Midbrain (tissue), 1 donor: ENCODE measurements at places on chromosomes 2 and 18.

DNA sequence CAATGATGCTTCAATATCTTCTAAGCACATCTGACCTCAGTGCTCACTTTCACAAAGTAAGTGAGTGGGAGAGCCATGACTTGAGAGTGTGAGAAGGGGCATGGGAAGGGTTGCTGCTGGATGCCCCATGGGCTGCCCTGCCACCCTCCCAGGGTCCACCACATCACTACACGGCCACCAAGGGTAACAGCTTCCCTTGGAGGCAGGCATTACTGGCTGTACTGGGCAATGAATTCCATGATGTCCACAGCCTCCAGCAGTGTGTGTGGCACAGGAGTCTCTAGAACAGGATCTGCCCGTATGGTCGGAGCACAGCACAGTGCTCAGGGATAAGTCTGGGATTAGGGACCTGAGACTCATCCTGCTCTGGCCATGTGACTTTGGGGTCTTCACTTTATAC lies 481.0 kb upstream of the MYT1L start:
- DNase-seq = no peak

- DNase-seq = no peak
These were observed 26.6 kb downstream of the ZSWIM2 start for GRCh38 chr2:186822323-186822722.

DNA sequence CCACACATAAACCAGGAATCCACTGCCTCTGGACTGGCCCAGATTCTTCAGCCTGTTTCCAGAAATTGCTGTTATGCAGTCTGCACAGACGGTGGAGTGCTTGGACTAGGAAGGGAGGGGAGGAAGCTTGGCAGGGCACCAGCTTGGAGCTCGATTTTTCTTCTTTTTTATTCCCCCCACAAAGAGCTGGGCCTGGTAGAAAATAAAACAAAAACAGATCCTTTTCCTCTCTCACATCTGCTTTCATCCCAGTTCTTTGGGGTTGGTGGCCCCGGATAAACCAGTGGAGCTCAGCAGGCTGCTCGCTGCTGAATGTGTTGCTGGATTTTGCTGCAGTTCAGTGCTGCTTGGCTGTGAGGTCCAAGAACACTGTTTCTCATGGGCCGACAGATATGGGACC lies 16.0 kb downstream of the LRRTM1 start:
- peak; percentile 83 for DNase-seq

- no peak for DNase-seq
These were observed 1444.9 kb downstream of the DPP10 start for GRCh38 chr2:115887209-115887776.

DNA sequence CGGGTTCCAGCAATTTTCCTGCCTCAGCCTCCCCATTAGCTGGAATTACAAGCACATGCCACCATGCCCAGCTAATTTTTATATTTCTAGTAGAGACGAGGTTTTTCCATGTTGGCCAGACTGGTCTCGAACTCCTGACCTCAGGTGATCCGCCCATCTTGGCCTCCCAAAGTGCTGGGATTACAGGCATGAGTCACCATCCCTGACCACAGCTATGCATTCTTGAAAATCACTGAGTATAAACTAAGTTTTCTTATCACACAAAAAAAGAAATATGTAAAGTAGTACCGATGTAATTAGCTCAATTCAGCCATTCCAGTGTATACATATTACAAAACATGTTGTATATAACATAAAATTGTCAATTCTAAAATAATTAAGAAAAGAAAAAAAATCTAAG lies 232.7 kb downstream of the MBD2 start:
- DNase-seq = no peak

DNA sequence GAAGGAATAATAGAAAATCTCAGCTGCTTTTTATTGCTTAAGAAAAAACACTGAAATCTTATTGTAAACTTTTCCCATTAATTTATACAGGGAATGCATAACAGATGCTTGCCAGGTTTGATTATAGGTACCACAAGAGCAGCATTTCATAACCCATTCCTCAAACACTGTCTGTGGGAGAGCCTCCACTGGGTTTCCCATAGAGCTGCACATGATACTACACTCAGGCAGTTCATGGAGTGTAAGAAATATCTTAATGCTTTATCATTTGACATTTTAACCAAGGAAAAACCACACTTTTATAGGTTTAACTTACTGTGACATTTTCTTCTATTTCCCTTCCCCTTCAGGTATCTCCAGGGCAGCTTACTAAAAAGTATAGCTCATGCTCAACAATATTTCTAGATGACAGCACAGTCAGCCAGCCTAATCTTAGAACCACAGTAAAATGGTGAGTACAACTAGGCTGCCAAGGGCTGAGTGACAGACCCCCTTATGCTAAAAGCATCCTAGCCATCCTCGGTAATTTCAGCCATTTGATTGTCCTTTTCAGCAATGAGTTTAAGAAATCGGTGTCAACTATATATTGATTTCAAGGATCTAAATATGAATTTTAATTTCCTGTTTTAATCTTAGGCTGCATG lies 22.3 kb downstream of the CCNYL1 start:
- no peak for DNase-seq

- no peak for DNase-seq
These were observed 129.4 kb downstream of the TNS1 start for GRCh38 chr2:217873371-217873770.

DNA sequence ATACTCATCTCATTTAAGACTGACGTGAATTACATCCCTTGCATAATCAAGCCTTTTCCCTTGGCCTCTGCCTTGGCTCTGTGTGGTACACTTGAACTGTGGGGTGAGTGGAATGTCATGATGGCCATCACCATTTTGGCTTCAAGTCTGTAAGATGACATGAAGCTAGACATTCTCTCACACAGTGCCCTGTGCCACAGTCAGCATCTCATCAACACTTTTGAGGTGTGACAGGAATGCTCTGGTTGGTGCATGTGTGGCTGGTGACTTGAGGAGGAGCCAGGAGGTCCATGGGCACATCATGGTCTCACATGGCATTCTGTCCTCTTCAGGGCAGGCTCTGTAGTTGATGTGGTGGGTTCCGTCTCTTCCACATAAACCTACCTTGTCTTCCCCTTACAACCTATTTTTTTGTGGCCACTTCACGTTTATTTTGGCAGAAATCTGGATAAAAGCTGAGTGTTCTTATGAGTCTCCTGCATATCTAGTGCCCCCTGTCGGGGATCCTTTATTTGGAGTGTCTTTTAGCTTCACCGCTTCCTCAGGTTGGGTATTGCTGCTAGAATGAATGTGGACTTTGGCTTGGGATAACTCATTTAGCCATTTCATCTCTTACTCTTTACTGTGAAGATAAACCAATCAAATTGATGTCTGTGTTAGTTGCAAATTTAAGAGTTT lies 28.1 kb downstream of the MAP4K4 start:
- peak; percentile 21 for DNase-seq

- no peak for DNase-seq
These were observed 46.8 kb downstream of the FECH start for GRCh38 chr18:57539702-57540101.

- DNase-seq = peak; percentile 90
These were observed 431 bp upstream of the SEC11C start for GRCh38 chr18:59139291-59139614.

DNA sequence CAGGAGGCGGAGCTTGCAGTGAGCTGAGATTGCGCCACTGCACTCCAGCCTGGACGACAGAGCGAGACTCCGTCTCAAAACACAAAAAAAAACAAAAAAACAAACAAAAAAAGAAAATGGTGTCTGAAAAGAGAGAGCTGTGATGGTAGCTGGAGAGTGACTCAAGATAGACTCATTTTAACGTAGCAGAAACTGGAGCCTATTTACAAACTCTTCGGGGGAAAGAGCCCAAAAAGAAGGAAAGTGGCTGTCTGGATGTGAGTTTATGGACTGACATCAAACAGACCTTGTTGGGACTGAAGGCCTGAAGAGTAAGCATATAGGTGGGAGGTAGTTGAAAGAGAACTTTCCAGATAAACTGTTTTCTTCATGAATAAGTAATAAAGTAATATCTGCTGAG lies 51.8 kb downstream of the LIMS1 start:
- DNase-seq = no peak

- DNase-seq = no peak
These were observed 170.3 kb downstream of the GFPT1 start for GRCh38 chr2:69216535-69217332.

DNA sequence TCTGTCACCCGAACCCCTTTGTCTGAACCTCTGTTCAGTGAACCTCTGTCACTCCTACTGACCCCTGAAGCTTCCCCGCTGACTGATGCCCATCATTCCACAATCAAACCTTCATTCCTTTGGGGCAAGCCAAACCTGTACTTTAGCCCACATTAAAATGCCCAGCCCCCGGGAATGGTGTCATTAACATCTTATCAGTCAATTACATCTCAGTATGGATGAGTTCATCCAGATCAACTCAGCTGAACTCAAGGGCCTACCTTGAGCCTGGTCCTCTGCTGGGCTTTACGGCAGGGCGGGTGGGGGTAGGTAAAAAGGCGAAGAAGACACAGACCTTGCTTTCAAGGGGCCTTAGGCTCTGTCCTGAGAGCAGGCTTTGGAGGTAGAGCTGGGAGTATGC lies 154.4 kb upstream of the SMAD2 start:
- DNase-seq = no peak

GRCh38 chr18:68564351-68564750 lies 150.6 kb downstream of the TMX3 start:
- DNase-seq = no peak

- no peak for DNase-seq
These were observed 206.1 kb downstream of the KLHL29 start for GRCh38 chr2:23591111-23591510.

DNA sequence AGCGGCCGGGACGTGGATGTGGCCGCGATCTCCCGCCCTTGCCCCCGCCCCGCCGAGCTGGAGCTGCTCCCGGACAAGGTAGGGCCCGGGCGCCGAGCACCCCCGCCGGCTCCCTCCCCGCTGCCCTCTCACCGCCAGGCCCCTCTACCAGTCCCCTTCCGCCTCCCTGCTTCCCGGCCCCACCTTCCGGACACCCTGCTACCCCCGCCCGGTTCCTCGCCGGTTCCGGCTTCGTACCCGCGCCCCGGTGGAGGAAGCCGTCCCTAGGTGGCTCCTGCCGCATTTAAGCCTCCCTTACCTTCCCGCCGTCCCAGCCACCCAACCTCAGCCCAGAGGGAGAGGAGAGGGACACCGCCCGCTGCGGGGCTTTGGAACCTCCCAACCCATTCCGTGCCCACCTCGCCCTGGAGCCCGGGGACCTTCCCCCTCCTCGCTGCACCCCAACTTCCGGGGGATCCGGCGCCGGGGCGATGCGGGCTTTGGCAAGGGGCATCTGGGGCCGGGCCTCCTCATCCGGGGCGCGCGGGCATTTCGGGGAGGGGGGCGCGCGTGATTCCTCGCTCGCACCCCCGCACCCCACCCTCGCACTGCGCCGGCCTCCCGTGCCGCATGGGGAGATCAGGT lies 475 bp downstream of the B3GNT2 start:
- no peak for DNase-seq

DNA sequence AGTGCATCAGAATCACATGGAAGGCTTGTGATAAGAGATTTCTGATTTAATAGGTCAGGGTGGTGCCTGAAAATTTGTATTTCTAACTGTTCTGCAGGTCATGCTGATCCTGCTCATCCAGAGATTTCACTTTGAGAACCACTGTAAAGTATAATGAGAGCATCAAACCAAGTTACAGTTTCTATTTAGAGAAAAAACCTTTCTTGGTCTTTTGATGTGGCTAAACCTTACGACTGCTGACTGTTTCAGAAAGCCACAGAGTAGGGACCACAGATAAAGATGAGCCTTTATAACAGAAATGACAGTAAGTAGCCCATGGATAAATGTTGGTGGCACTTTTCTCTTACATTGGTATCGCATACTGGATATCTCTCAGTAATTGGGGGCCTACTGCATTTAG lies 109.4 kb upstream of the FANCL start:
- no peak for DNase-seq

GRCh38 chr2:29347774-29348461 lies 232.7 kb downstream of the CLIP4 start:
- no peak for DNase-seq

DNA sequence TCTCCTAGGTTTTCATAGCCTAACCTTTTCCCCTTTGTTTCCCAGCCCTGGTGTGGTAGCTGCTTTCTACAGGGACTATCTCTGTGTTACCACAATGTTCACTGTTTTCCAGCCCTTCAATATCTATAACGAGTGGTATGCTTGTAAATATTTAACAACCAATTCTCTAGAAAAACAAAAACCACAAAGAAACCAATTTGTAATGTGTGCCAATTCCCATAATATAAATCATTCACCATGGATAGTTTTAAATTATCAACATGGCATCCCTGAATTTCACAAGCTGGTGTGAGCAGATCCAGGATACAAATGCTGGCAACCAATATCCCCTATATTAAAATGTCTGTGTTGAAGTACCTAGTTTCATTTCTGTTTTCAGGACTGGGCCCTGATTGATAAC lies 207.5 kb upstream of the FBXO11 start:
- no peak for DNase-seq

DNA sequence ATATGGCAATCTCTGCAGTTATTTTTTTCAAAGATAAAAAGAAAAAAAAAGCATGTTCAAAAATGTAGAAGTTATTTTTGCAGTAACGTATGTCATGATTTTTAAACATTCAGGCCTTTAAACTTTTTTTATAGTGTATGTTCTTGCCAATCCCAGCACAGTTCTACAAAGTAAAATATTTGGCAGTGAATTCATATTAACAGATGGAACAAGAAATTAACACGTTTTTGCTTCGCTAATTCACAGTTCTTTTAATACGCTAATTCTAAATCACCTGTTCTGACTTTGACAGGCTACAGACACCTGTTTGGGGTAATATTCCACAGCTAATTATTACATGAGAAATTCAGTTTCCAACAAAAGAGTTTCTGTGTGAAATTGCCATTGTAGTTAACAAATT lies 183.2 kb downstream of the ARHGAP15 start:
- no peak for DNase-seq

DNA sequence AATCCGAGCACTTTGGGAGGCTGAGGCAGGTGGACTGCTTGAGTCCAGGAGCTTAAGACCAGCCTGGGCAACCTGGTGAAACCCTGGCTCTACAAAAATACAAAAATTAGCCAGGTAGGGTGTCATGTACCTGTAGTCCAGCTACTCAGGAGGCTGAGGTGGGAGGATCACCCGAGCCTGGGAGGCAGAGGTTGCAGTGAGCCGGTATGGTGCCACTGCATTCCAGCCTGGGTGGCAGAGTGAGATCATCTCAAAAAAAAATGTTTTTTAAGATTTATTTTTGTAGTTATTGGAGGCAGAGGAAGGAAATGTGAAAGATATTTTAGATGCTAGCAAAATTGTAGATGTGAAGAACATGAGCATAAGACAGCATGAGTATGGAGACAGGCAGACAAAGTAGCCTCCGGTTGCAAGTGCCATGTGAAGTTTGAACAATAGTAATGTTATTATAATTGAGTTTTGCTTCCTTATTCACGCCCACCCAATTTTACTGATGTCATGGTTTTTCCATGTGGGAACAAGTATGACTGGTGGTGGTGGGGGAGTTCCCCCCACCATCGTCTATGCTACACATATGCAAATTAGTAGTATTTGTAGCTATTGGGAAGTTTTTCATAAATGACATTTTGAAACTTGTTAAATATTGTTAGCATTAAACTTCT lies 18.0 kb downstream of the REL start:
- DNase-seq = no peak
